RCC 7860 (cell line): ENCODE measurements at places on chromosomes 6 and 20.

GRCh38 chr20:38308047-38308438 lies 4.1 kb downstream of the BPI start:
- no peak for DNase-seq

DNA sequence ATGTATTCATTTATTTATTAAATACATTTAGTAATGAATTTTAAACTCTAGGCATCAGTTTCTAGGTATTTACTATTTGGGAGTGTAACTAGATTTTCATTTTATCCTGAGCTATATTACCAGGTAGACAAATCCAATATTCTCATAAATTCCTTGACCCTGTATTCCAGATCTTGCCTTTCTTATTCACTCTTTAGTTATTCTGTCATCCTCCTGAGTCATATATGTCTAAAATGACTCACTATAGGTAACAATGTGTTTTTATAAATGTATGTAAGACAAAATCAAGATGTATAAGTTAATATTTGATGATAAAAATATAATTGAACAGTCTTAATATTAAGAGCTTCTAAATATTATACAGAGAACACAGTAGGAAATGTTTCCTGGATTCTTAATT lies 642.1 kb upstream of the NRSN1 start:
- DNase-seq, result no peak

DNA sequence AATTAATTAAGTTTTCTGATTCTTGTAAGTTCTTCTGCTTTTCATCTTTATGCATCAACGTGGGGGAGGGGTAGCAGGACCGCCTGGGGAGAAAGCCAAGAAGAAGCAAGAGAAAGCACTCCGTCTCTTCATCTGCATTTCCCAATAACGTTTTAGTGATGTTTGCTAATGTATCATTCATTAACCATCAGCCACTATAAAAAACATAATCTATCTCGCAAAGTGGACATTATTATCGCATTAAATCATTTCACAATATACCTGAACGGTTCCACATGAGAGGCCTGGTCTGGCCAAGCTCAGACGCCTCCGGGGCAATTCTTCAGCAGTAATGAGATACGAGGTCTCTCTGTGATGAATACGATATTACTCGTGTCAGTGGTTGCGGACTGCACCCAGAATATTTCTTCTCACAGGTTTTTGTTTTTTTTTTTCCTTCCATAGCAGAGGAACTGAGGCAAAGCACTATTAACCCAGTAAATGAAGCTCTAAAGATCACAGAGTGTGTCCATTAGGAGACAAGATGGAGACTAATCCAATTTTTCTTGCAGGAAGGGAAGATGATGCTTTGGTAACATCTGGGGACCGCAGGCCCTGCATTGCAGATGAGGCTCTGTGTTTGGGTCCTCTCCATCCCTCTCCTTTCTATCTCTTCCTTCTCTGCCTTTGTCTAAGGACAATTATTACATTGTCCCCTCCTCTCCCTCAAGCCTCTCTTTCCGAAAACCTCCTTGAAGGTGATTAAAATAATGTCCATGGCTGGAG lies 156.1 kb downstream of the SLC35B3 start:
- DNase-seq, result no peak

DNA sequence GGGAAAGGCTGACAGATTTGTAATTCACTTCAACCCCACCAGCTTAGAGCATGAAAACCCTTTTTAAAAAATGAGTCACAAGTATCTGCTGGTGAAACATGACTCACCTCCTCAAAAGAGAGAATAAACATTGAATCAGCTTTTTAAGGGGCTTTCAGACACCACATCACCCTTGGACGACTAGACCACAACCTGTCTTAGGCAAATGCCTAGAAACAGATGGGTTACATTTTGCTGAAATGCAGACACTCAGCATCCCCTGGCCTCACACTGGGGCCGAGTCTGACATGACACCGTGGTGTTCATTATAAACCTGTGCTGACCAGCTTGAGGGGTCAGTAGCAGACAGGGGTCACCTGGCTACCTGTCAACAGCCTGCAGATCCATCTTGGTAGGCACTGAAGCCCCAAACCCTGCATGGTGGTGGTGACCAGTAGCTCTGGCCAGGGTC lies 175.3 kb upstream of the CST7 start:
- peak; percentile 90 for DNase-seq

DNA sequence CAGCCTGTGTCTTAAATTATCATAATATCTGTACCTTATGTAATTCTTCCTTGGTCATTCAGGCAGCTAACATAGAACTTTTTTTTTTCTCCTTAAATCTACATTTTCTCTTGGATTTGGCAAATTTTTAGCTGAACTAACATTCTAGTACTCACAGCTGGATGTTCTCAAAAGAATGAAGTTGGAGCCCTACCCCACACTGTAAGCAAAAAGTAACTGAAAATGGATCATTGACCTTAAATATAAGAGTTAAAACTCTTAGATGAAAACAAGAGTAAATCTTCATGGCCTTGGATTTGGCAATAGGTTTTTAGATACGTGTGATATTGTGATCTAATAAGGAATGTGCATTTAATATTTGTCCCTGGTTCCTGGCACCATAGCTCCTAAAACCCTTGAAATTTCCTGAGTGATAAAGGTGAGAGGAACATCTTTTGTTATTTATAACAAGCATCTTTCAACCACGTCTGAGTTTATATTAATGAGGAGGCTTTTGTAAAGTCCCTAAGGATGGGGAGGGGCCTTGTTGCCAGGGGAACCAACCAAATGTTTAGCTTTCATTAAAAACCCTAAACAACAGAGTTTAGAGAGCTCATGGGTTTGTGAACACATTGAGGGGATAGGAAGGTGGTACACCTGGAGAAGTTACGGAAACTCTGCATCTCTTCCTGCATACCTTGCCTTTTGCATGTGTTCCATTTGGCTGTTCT lies 106.1 kb upstream of the ADGRF4 start:
- no peak for DNase-seq

GRCh38 chr6:139944131-139944530 lies 569.7 kb upstream of the CITED2 start:
- no peak for DNase-seq

DNA sequence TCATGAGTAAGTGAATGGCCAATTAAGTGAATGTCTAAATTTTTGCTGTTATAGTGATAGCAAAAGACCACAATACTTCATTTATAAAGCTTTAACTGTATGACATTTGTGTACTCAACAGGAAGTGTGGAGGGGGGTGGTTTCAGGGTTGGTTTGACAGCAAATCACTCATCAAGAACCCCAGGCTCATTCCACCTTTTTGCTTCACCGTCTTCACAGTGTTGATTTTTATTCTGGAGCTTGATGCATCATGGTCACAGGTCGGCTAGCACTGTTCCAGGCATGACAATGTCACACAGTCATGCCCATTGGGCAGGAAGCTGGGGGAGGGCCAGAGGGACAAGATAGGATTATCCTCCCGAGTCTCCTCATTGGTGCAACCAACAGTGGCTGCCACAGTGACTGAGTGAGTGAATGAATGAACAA lies 75.0 kb downstream of the MDGA1 start:
- DNase-seq, result peak; percentile 81

- no peak for DNase-seq
Measured at GRCh38 chr6:90368601-90369000, 72.0 kb upstream of the BACH2 start.

DNA sequence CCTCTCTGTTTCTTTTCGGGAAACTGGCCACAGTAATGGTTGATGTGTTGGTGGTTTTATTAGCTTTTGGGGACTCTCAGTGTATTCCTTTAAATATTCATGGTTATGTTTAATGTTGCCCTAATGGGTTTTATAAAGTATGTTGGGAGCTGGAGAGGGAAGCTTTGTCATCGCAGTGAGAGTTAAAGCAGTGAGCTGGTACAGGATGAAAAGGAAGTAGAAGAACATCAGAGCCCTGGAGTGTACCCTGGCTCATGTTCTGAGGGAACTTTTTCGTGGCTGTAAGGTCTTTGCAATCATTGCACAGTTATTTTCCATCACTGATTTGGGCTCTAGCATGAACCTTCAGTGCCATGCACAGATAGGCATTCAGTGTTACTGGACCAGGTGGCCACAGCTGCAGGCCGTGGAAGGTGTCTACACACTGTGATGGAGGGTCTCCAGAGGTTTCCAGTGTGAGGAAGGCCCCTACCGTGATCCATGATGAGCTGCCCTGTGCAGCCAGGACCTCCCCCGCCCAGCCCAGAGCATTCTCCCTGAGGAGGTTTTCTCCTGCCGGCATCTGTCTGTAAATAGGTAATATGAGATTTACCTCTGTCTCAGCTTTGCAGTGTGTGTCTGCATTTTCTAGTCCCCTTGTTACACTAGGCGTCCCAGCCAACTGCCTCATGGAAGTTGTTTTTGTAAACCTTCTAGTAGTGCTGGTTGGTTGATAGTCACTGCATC lies 22.4 kb upstream of the TMEM217 start:
- DNase-seq, result no peak

- no peak for DNase-seq
Measured at GRCh38 chr6:141401168-141401567, 731.6 kb upstream of the GJE1 start.

DNA sequence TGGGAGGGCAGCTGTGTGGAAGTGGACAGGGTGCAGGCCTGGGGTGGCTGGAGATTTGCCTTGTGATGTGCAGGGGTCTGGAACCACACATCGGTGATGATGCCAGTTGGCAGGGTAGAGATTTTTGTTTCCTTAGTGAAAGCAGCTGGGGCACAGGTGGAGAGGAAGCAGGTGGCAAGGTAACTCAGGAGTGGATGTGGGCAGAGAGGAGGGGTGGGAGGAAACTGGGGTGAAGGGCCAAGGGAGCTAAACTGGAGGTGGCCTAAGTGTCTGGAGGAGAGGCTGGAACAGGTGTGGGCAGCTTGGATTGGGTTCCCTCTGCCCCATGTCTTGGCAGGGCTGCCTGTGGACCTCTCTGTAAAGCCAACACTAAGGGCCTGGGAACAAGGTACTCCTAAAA lies 4.7 kb upstream of the SCUBE3 start:
- no peak for DNase-seq

- peak; percentile 70 for DNase-seq
Measured at GRCh38 chr6:105882121-105882803, 203.9 kb upstream of the PRDM1 start.
